ENCODE measurements at places on chromosomes 13 and 19.

- no peak for DNase-seq
Observed at GRCh38 chr13:106047859-106048258, 487.6 kb downstream of the EFNB2 start.

- DNase-seq: no peak
Observed at GRCh38 chr19:46299004-46299509, 2.2 kb downstream of the HIF3A start.

DNA sequence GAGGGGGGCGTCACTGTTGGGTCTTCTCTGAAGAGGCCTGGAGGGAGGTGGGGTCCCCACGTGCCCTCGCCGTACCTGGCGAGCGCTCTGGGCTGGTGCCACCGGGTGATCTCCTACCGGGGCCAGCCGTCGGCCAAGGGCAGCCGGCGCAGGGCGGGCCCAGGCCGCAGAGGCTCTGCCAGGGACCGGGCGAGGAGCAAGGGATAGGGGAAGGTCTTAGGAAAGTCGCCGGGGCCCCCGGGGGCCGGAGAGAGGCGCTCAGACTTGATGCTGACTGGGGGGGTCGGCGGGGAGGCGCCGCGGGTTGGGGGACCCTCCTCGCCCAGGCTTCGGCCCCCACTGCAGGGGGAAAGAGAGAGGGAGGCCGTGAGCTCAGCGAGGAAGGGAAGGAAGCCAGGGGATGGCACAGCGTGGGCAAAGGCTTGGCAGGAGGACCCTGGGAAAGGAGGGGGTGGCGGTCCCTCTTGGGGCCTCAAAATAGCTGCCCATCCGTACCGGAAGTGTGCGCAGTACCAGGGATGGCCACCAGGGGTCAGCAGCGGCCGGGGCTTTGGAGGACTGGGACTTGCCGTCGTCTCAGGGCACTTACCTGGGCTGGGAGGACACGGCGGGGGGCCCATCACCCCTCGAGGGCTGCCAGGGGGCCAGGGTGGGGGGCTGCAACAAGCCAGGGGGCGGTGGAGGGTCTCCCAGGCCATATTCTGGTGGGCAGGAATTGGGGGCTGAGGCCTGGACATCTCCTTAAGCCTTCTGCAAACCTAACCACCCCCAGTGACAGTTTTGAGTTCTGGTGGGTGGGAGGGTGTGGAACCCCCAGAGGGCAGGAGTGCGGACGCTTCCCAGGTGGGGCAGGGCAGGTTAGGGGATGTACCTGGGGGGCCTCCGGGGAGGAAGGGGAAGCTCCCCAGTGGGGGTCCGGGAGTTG is 7.7 kb upstream of the TMEM161A start:
- peak; percentile 78 for DNase-seq

DNA sequence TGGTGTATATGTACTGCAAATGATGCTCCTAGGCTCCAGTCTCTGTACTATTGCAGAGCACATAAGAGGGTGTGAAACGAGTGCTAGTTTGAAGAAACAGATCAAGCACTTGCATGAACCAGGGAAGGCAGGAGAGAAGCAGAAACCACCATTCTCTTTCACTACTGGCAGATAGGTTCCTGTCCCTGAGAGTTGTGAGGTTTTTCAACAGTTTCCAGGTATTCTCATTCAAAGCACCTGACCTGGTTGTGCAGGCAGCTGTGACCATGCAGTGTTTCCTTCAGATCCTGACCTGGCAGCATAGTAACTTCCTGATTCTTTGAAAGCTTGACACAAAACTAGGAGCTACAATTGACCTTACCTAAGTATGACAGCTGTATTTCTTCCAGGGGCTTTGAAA is 164.9 kb downstream of the UFM1 start:
- DNase-seq: no peak

GRCh38 chr13:21000647-21001046 is 60.7 kb downstream of the LATS2 start:
- no peak for DNase-seq

DNA sequence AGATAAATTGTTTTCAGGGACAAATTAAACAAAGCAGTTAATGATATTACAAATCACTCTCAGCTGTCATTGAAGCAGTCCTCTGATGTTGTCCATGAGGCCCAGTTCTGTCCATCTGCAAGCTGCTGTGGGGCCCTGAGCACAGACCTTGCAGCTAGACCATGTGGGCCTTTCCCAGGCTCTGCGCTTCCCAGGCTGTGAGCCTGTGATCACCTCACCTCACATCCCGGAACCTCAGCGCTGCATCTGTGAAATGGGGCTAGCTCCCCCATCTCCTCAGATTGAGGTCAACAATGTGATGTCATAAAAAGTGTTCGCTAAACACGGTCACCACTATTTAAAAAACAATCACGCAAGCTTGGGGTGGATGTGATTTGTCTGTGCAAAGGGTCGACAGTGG is 51.9 kb upstream of the UQCRFS1 start:
- no peak for DNase-seq

DNA sequence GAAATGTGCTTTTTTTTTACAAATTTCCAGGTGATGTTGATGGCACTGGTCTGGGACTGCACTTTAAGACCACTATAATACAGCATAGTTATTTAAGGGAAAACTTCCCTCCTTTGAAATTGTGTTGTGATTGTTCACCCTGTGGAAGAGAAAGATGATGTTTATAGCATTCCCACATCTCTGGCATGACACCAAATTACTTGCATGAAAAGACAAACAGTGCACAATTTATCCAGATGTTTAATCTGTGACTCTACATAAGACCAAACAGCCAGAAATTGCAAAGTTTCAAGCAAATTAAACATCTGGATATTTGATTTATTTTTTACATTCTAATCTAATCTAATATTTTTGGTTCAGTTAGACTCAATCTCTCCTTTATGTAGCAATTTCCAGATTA is 51.6 kb downstream of the UFM1 start:
- DNase-seq: no peak

- no peak for DNase-seq
Observed at GRCh38 chr13:50162001-50162400, 146.8 kb downstream of the KCNRG start.

GRCh38 chr19:39152066-39152465 is 26.5 kb downstream of the PAK4 start:
- DNase-seq: no peak

Data from activated CD4-positive, CD25-positive, alpha-beta regulatory T cell treated with anti-CD3 and anti-CD28 coated beads, Interleukin-2, amount 50 U/mL, for 16 hours (primary cell).